DMS 273 treated with DMSO at 0.1 percent for 48 hours (cell line): ENCODE measurements at places on chromosomes 1 and 21.

DNA sequence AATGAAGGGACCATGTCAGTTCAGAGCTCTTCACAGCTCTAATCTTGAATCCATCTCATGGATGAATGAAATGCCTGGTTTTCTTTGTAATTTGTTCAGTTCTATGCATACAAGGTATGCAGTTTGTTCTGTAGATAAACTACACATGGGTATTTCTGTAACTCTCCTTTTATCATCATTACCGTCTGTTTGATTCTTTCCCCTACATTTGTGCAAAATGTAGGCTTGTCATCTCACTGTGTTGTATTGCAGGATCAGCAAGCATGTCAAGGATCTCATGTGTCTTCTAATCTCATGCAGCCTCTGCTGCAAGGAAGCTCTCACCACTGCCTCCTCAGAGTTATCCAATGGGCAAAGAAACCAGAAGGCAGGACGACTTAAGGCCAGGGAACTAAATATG lies 79.3 kb downstream of the OLFML2B start:
- no peak for DNase-seq

DNA sequence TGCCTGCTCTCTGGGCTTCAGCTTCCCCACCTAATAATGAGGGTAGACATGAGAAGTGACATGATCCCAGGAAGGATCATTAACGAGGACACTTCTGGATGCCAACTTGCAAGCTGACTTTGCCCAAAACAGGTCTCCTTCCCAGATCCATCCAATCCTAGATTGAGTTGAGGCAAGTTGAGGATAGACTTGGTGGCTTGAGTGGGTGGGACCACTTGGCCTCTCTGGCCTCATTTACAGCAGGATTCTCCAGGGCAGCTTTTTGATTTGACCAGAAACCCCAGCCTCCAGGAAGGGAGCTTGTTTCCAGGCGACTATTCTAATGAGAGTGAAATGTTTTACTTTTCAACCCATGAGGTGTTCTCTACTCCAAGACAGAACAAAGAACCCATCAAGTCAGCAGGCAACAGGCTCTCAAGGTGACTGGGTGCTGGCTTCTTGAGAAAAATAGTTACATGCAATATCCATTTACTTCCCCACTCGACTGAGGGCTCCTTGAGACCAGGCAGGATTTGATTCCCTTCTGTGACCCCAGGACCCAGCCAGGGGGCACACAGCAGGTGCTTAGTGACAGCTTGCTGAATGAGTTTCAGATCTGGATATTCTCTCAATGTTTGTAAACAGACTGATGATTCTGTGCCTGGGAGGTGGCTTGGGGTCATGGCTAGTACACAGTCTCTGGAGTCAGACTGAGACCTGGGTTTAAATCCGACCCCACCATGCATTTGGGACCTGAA lies 128.2 kb downstream of the DMRTB1 start:
- DNase-seq: no peak

DNA sequence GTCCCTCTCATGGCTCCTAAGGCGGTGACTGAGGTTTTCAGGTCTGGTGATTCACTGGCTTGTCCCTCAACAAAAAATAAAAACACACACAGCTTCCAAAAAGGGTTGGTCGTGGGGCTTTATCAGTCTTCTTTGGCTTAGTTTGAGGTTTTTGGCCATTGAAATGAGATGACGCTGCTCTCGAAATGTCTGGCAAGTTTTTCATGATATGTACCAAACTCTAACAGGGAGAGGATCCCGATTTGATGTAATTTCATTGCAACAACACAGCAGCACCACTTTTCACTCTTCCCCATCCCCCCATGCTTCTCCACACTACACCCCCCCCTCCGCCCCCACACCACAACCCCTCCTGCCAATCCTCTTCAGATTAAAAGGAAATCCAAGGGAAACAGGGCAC lies 187.1 kb upstream of the NFIA start:
- DNase-seq: no peak

DNA sequence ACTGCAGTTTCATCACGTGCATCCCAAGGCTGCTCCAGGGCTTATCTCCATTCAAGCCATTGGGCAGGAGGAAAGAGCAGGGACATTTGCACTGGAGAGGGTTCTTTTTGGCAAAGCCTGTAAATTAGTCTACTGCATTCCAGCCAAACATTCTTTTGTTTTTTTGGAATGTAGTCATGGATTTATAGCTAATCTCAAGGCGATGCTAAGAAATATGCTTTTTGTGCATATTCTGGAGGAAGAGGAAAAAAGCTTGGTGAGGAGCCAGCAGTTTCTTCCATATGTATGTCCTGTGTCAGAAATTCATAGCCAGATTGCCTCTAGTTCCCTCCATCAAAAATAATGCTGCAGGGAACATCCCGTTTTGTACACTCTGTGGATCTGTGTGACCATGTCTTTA lies 221.4 kb downstream of the BACH1 start:
- DNase-seq: no peak

DNA sequence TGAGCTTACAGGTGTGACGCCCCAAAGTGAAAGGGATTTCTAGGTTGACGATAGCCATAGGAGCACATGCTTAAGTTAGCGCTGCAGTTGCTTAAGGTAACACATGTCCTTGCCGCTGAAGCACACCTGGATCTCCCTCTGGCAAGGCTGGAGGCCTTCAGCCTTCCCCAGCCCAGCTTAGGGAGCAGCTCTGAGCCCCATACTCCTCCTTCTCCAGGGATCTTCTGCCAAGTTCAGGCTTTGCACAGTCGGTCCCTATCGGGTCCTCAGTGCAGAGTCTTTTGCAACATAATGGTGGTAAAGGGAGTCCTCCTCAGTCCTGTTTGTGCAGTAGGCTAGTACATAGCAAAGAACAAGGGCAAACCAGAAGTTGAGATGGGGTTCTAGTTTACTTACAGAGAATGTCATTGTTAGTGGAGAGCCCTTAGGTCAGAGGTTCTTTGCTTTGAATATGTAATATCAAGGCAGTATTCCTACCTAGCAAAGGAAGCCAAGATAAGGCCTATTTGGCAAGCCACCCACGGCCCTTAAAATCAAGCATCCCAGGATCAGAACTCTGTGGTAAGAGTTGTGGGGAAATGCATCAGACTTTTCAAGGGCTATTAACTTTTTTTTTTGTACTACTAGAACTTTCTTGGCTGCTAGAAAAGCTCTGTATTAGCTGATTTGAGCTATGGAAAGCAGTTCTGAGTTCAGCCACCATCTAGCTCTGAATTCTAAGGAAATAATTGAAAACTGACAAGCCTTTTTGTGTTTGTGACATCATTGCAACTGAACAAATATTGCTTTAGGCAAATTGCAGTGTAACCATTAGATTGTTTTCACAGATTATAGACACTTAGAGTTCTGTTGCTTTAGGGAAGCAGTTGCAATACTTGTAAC lies 1.4 kb downstream of the EVA1C start:
- no peak for DNase-seq

DNA sequence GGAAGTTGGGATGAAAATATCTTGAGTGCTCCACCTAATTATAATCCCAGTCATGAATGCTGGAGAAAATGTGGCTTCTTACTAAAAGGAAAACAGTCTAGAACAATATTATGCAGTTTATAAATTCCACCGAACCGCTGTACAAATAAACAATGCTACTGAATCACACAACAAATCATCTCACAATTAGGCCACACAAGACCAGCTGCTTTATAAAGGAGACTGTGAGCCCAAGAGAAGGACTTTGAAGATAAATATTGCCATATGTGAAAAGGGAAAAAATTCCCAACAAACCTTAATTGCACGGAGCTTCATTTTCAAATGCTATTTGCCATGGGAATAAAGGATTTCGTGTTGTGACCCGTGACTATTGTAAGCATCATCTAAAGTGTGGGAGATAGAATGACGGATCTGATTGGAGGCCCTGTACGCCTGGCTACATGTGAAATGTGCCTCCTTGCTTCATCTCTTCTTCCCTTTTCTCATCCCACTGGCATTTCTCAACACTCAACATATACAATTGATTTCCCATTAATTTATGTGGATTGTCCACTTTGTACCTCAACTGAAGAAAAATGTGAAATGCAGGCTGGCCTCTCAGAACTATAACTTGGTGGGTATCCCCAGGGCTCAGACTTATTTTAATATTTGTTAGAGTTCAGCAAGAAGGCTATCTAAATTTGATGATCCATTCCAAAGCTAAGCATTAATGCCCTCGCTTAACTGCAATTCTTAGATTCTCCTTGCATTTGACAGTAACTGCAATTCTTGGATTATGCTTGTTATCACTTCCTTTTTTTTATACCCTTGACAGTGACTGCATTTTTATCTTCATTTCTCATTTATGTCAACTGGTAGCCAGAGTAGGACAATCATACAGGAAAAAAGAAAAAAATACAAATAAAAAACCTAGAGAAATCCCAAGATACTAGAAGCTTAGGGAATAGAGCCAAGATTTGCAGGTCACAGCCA lies 122.3 kb downstream of the TGFB2 start:
- no peak for DNase-seq

DNA sequence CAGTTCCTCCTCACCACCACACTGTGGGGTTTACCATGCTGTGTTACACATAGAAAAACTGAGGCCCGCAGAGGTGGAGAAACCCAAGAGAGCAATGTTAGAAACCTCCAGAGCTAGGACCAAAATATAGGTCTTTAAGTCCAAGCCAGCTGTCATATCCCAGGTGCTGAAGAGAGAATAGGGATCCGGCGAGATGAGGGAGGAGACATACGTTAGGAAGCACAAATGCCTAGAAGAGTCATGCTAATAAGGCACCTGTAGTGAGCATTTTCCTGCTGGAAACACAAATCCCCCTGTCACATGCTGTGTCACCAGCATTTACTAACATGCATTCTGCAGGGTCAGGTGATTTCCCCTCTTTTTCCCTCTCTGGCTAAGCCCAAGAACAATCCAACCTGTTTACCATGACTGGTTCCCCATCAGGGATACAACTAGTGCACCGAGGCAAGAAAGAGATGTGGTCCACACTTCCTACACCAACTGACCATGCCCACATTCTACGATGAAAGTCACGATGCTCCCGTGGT lies 168.6 kb upstream of the CAMK1G start:
- no peak for DNase-seq

DNA sequence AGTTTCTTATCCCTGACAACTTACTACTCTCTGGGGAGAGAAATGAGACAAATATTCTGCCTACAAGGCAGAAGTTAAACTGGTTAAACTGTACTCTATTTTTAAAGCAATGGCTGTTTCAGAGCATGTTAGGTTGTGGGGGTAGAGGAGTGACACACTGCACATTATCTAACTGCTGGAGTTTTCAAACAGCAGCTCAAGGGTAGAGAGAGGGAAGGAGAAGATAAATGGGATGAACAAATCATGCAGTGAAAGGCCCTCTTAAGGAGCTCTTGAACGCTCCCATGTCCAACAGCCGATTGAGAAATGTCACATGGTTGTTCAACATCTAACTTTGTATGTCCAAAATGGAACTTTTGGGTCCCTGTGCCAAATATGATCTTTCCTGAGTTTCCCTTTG lies 14.0 kb upstream of the IFI44L start:
- no peak for DNase-seq

DNA sequence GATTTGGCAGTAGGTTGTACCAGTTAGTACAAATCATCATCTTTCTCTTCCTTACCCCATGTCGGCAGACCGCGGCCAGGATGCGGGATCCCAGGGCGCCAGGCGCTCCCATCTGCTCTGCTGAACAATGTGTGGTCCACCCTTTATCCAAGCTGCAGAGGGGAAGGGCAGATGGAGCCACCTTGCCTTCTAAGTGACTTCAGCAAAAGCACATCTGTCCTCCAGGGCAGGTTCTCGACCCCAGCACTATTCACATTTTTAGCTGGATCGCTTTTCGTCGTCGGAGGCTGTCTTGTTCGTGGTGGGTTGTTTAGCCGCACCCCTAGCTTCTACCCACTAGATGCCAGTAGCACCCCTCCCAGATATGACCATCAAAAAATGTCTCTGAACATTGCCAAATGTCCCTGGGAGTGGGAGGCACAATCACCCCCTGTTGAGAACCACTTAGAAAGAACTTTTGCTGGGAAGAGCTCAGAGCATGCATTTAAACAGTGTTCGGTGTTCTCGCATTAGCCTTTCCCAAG lies 58.1 kb upstream of the SIM2 start:
- no peak for DNase-seq

DNA sequence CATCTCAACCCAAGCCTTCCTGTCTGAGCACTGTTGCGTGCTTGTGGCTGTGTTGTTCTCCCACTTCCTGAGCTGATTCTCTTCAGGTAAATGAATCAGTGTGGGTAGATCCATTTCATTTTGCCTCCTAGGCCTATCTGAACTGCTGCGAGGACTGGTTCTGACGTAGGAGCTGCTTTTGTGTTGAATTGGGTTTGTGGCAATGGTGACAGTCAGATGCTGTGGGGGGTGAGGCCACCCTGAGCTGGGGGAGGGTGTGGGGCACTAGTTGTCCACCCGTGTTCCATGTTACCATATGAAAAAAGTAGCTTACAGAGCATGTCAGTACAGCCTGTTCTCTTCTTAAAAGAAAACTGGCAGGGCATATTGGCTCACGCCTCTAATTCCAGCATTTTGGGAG lies 81.5 kb downstream of the MRPS6 start:
- DNase-seq: no peak

GRCh38 chr1:43537423-43538142 lies 6.9 kb downstream of the PTPRF start:
- DNase-seq: no peak

DNA sequence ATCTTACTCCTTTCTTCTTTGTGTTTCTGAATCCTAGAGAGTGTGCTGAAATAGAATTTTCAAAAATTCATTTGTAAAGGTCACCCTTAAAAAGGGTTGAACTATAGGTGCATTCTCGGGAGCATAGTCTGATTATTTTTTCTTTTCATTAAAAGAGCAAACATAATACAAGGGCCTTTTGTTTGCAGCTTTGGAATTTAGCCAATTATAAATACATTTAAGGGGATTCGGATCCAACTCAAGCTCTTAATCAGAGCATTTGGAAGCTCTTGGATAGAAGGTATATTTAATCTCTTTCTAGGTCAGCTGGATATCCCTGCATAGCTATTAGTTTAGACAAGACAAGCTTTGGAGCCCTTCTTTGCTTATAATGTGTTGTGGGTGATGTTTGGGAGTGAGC lies 321.7 kb downstream of the HHAT start:
- no peak for DNase-seq

GRCh38 chr1:2347409-2347785 lies 44.0 kb downstream of the MORN1 start:
- no peak for DNase-seq

GRCh38 chr1:114702737-114703136 lies 7.4 kb upstream of the AMPD1 start:
- no peak for DNase-seq
